Endothelial cell (in vitro differentiated cells): ENCODE measurements at places on chromosomes 1 and 21.

DNA sequence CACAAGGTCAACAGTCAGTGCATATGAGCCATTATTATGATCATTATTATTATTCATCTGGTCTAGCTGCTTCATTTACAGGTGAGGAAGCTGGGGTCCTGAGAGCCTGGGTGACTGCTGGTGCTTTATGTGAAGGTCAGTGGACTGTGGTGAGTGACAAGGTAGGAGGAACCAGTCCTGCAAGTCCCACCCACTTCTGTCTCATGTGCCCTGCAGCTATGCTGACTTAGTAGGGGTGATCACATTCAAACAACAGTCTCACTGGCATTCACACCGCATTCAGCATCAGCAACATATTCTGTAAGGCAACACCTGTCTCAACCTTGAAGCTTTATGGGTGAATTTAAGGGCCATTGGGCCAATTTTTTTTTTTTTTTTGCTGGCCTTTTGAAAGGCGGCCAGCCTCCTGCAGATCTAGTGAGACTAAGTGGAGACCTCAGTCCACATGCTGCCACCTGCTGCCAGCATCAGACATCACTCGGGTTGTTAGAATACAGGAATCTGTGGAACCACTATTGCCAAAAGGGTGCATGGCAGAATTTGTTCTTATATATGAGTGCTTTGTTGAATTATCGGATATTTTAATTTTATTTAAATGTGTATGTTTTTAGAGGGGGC, 59.9 kb upstream of the CACNA1E start:
- no peaks in the 10 kb centered on the region for H3K27me3 ChIP-seq
- no peak overlapping the region for H3K27ac ChIP-seq
- peak; percentile 64 for DNase-seq
- no peaks in the 10 kb centered on the region for H3K36me3 ChIP-seq
- H3K4me1 ChIP-seq: no peaks in the 10 kb centered on the region
- no peak overlapping the region for H3K4me3 ChIP-seq

GRCh38 chr1:222105861-222106260, 364.0 kb upstream of the DUSP10 start:
- H3K27ac ChIP-seq: no peak overlapping the region
- no peak for DNase-seq
- no peak overlapping the region for H3K4me3 ChIP-seq
- H3K36me3 ChIP-seq: no peaks in the 10 kb centered on the region

GRCh38 chr1:173314656-173315055, 107.5 kb upstream of the TNFSF4 start:
- H3K4me3 ChIP-seq: no peak overlapping the region
- no peak overlapping the region for H3K27ac ChIP-seq
- no peaks in the 10 kb centered on the region for H3K36me3 ChIP-seq
- no peak for DNase-seq
- no peaks in the 10 kb centered on the region for H3K4me1 ChIP-seq
- H3K27me3 ChIP-seq: no peaks in the 10 kb centered on the region

DNA sequence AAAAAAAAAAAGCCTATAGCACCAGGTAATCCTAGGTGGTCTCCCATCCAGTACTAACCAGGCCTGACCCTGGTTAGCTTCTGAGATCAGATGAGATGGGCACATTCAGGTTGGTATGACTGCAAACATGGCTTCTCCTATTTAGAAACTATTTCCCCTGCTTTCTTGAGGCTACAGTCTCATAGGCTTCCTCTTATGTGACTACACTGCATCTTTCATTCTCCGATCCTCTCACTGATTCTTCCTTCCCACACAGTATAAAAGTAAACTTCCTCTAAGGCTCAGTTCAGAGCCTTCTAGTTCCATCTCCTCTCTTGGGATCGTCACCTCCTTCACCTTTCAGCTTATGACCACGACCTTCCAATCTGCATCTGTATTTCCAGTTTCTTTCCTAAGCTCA, 30.4 kb upstream of the RNF2 start:
- H3K4me1 ChIP-seq: no peaks in the 10 kb centered on the region
- H3K36me3 ChIP-seq: no peaks in the 10 kb centered on the region
- H3K4me3 ChIP-seq: no peak overlapping the region
- DNase-seq: no peak

DNA sequence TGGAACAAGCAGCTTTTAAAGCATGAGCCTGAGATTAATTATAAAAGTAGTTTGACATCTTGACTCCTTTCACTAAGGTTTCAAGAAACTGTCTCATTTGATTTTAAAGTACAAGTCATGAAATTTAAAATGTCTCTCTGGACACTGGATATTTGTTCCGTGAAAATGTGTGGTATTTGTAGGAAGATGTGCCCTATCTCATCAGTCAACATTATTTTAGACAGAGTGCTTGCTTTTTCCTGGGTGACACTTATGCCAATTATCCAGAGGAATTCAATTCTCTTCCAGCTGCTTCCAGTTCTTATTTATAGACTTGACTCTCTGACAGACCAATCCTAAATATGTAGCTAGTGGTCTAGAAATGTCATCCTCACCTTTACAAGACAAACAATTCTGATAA, 300.4 kb downstream of the PLA2G4A start:
- no peak overlapping the region for H3K27ac ChIP-seq
- H3K4me1 ChIP-seq: no peaks in the 10 kb centered on the region
- DNase-seq: no peak
- H3K36me3 ChIP-seq: no peaks in the 10 kb centered on the region
- no peak overlapping the region for H3K4me3 ChIP-seq
- no peaks in the 10 kb centered on the region for H3K27me3 ChIP-seq

- H3K4me1 ChIP-seq: peaks cover 10% of the 10 kb centered on the region
- peak overlapping the region; percentile 15 for H3K27ac ChIP-seq
- H3K27me3 ChIP-seq: peaks cover 3% of the 10 kb centered on the region
- no peak overlapping the region for H3K4me3 ChIP-seq
- peak; percentile 11 for DNase-seq
Observed at GRCh38 chr1:244647819-244648218, 5.1 kb upstream of the DESI2 start.

DNA sequence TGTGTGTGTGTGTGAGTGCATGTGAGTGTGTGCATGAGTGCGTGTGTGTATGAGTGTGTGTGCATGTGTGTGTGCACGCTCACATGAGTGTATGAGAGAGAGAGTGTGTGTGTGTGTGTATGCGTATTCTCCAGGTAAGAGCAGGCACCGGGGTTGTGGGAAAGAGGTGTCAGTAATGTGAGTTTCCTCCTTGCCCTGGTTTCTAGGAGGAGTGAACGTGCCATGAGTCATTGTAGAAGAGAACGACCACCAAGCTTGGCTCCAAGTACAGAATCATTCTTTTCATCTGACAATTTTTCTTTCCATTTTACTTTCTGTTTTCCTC, 79.1 kb downstream of the POFUT2 start:
- H3K27me3 ChIP-seq: no peaks in the 10 kb centered on the region
- no peaks in the 10 kb centered on the region for H3K4me1 ChIP-seq
- no peaks in the 10 kb centered on the region for H3K36me3 ChIP-seq
- no peak overlapping the region for H3K4me3 ChIP-seq
- H3K27ac ChIP-seq: no peak overlapping the region

- no peak overlapping the region for H3K4me3 ChIP-seq
- no peaks in the 10 kb centered on the region for H3K27me3 ChIP-seq
- peaks cover under 1% of the 10 kb centered on the region for H3K36me3 ChIP-seq
- no peak overlapping the region for H3K27ac ChIP-seq
- DNase-seq: no peak
- H3K4me1 ChIP-seq: peaks cover 17% of the 10 kb centered on the region
Observed at GRCh38 chr1:176177764-176178163, 29.3 kb downstream of the COP1 start.

- H3K36me3 ChIP-seq: peaks cover 7% of the 10 kb centered on the region
- no peak overlapping the region for H3K27ac ChIP-seq
- H3K4me3 ChIP-seq: no peak overlapping the region
- peaks cover 5% of the 10 kb centered on the region for H3K4me1 ChIP-seq
- DNase-seq: no peak
- H3K27me3 ChIP-seq: no peaks in the 10 kb centered on the region
Observed at GRCh38 chr1:222171005-222171404, 376.9 kb downstream of the HHIPL2 start.

GRCh38 chr1:153420306-153420705, 4.0 kb downstream of the S100A7A start:
- H3K27me3 ChIP-seq: peaks cover 3% of the 10 kb centered on the region
- H3K36me3 ChIP-seq: peaks cover 3% of the 10 kb centered on the region
- no peak for DNase-seq
- no peak overlapping the region for H3K4me3 ChIP-seq
- H3K4me1 ChIP-seq: no peaks in the 10 kb centered on the region

GRCh38 chr1:236058141-236058934, 6.6 kb downstream of the NID1 start:
- DNase-seq: no peak
- no peak overlapping the region for H3K4me3 ChIP-seq
- H3K4me1 ChIP-seq: peaks cover 5% of the 10 kb centered on the region
- H3K36me3 ChIP-seq: peaks cover 14% of the 10 kb centered on the region
- H3K27me3 ChIP-seq: peaks cover 3% of the 10 kb centered on the region

DNA sequence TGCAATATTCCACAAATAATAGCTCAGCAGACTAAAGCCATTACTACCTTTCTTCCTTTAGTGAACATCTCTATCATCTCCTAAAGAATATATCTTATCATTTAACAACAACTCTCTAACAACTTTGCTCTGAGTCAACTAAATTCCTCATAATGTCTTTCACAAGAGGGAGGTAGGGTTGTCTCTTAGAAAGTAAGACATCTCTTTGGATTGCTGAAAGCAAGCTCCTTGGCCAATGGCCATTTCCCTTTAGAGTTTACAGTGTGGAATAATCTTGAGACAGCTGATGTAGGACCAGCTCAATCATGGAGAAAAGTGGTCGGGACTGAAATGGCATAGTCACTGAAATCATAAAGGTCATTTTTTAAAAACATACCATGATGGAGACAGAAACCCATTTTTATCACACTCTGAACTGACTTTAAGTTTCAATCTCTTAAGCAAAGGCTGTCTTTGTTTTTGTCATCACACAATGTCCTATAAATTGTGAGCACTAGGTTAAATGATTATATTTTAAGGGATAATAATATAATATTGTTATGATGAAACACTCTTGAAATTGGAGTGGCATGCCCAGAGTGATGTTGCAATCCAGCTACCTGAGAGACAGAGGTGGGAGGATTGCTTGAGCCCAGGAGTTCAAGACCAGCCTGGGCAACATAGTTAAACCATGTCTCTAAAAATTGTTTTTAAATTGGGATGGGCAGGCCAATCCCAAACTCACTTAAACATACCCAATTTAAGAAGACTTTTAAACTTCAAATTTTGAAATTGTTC, 91.1 kb downstream of the SLC44A5 start:
- H3K36me3 ChIP-seq: no peaks in the 10 kb centered on the region
- H3K4me3 ChIP-seq: no peak overlapping the region
- H3K27ac ChIP-seq: no peak overlapping the region

- no peak overlapping the region for H3K27ac ChIP-seq
- H3K27me3 ChIP-seq: no peaks in the 10 kb centered on the region
Observed at GRCh38 chr1:102588536-102588935, 519.8 kb downstream of the COL11A1 start.

DNA sequence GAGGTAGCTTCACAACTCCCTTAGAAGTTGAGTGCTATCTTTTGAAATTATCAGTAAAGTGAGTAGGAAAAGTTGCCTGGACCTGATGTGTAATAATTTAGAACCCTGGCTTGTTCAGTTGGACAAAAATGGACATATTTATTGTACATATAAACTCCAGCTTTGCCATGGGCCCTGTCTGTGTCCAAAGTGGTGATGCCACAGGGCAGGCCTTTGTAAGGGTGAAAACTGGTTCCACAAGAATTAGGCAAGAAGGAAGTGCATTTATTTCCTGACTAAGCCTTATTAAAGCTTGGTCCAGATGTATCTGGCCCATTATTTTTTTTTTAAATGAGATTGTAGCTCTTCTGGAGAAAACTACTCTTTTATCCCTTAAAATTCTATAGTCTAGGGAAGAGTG, 47.9 kb downstream of the MACO1 start:
- no peaks in the 10 kb centered on the region for H3K4me1 ChIP-seq
- peaks cover 3% of the 10 kb centered on the region for H3K27me3 ChIP-seq
- peaks cover 4% of the 10 kb centered on the region for H3K36me3 ChIP-seq
- DNase-seq: no peak

DNA sequence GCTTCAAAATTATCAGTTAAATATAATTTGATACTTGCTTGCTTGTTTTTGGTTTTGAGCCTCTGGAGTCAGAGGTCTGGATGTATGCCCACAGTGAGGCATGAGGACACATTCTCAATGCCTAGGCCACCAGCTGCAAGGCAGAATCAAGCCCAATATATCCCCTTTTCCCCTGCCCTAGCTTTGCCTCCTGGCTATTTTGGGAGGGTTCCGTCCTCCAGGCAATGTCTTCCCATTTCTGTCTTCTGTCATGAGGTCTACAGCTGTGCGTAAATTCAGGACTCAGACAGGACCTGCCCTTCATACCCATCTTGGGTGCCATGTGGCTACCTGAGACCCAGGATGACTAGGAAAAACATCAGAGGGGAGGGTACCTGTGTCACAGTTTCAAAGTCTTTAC, 19.2 kb downstream of the NRDC start:
- no peak overlapping the region for H3K27ac ChIP-seq
- DNase-seq: no peak
- H3K36me3 ChIP-seq: peaks cover 5% of the 10 kb centered on the region
- H3K27me3 ChIP-seq: no peaks in the 10 kb centered on the region
- H3K4me1 ChIP-seq: no peaks in the 10 kb centered on the region

DNA sequence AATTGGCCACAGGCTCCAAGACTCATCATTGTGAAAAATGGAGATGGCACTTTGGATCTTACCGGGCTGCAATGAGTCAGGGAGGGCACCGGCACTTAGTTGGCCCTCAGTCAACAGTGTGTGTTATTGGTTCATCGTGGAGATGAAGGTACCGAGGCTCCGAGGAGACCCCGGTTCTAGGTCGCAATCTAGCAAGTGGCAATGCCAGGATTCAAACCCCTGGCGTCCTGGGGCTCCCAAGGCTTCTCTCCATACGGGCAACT, 49.0 kb upstream of the ACOT11 start:
- H3K27ac ChIP-seq: no peak overlapping the region
- H3K36me3 ChIP-seq: no peaks in the 10 kb centered on the region
- H3K27me3 ChIP-seq: peaks cover 3% of the 10 kb centered on the region
- no peak for DNase-seq
- H3K4me1 ChIP-seq: peaks cover 20% of the 10 kb centered on the region

DNA sequence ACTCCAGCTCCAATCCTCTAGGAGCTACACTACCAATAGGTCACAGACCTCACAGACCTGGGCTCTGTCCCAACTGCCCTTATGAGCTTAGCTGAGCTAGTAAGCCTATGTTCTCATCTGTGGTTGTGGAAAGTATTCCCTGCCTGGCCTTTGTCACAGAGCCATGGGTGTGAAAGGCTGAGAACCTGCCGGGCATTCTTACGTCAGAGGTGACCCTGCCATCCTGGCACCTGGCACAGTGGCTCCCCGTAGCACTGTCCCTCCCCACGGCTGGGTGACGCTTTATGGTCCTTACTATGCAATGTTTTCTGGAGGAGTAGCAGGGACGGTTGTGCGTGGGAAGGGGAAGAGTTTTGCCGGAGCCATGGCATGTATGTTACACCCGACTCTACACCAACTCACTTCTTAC, 3.5 kb downstream of the TNFRSF1B start:
- no peak overlapping the region for H3K27ac ChIP-seq
- H3K4me3 ChIP-seq: no peak overlapping the region
- H3K27me3 ChIP-seq: peaks cover 9% of the 10 kb centered on the region
- peaks cover 5% of the 10 kb centered on the region for H3K36me3 ChIP-seq
